NCI-H774 (cell line): ENCODE measurements at places on chromosomes 1 and 21.

DNA sequence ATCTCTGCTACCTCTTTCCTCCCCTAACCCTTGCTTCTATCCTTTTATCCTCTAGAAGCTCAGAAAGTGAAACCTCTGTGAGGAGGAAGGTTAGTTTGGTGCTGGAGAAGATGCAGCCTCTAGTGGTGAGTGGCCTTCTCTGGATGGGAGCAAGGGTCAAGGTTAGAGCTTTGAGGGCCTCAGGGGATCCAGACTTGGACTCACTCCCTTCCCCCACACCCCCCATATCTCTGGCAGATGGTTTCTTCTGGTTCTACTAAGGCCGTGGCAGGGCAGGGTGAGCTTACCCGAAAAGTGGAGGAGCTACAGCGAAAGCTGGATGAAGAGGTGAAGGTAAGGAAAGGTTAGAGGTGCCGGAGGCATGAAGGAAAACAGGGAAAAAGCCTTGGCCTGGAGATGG lies 9.2 kb downstream of the CGN start:
- DNase-seq = no peak

DNA sequence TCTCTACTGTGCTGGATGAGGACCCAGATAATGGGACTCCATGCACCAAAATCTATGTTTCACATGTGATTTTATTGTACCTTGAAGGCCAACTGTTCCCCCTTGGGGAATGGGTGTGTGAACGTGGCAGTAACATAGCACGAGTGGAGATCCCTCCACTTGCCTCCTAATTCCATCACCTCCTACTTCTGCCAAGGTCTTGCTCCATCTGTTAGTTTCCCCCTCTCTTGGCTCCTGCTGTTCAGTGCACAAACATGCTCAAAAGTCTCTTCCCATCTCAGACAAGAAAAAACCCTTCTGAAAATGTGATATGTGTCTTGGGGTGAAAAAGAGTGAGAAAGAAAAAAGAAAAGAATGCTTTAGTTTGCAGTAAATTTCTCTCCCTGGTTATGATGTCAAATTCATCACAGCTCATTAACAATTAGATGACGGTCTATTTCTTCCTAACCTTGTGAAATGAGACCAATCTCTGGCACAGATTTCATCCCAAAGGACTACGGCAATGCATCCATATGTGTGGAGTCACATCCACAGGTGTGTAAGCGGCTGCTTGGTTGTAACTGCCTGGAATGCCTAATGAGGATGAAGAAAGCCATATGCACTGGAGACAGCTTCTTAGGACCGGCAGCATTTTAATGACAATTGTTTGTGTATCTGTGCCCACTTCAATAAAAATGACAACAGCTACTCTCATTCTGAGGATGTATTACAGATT lies 79.3 kb upstream of the DIRAS3 start:
- no peak for DNase-seq

- DNase-seq = no peak
Observed at GRCh38 chr1:19563324-19564097, 78.2 kb upstream of the CAPZB start.

DNA sequence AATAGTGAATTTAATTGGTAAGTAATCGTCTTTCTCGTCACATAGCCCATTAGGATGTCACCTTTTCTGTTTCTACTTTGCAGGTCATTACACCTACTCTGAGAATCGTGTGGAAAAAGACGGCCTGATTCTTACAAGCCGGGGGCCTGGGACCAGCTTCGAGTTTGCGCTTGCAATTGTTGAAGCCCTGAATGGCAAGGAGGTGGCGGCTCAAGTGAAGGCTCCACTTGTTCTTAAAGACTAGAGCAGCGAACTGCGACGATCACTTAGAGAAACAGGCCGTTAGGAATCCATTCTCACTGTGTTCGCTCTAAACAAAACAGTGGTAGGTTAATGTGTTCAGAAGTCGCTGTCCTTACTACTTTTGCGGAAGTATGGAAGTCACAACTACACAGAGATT lies 23.3 kb downstream of the PARK7 start:
- DNase-seq = no peak

GRCh38 chr21:42309753-42310213 lies 5.4 kb downstream of the TFF3 start:
- DNase-seq = peak; percentile 23

DNA sequence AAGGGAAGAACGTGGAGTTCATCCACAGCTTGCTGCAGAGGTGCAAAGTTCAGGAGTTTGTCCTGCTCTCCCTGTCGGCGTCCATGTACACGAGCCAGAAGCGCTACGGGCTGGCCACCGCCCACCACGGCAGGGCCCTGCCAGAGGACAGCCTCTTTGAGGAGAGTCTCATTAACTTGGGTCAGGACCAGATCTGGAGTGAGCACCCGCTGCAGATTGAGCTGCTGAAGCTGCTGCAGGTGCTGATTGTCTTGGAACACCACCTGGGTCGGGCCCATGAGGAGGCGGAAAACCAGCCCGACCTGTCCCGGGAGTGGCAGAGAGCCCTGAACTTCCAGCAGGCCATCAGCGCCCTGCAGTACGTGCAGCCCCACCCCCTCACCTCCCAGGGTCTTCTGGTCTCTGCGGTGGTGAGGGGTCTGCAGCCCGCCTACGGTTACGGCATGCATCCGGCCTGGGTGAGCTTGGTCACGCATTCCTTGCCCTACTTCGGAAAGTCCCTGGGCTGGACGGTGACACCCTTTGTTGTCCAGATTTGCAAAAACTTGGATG lies 73.8 kb upstream of the MORC3 start:
- DNase-seq = no peak

DNA sequence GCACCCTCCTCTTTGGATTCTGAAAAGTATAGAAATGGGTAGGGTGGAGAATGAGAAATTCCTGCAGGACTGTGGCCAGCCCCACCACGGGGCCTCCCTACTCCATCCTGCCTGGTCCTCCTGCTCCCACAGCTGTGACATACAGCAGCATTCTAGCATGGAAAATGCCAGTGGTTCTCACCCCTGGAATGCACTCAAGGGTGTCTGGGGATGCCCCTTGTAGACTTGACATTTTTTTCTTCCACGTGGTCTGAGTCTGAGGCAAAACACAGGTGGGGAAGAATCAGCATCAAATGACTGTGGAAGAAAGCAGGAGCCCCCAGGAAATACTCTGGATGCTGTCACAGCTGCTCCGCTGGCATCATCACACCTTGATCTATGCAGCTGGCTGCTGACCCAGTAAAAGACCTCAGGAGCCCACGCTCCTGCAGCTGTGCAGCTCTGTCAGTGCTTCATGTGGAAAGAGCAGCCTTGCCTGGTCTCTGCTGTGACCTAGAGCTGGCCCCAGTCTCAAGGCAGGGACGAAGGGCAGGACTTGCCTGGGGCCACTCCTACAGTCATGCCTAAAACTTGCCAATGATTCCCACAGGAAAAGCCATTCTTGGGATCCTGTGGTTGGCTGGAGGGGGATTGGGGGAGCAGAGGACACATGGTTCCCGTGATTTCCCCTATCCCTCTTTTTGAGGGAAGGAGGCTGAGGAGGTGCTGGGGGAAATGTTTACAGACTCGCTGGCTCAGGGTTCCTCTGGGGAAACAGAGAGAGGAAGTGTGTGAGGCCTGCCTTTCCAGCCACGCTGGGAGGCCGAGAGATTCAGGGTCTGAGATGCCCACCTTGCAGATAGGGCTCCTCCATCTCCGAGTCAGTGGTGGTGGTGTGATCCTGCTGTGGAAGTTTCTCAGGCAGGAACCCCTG lies 10.8 kb upstream of the A3GALT2 start:
- DNase-seq = no peak

DNA sequence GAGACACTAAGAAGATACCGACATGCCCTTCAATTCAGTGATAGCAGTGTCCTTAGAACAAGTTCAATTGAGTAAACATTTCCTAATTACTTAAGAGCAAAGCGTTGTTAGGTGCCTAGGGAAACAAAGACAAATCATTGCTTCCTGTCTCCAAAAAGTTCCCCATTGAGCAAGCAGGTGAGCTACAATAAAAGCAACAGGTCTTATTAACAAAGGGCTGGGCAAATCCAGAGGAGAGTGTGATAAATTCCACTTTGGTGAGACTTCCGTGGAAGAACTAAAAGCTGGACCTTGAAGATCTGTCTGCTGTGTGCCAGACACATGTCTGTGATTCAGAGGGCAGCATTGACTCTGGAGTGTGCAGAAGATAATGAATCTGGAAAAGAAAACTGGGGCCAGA lies 1.9 kb upstream of the TUT4 start:
- peak; percentile 40 for DNase-seq

- DNase-seq = no peak
Observed at GRCh38 chr1:35030338-35030737, 1.4 kb downstream of the ZMYM6 start.
